Hepatic stellate cell (primary cell): ENCODE measurements at places on chromosomes 2 and 18.

GRCh38 chr2:55062754-55063153 lies 12.5 kb upstream of the RTN4 start:
- DNase-seq, result no peak

DNA sequence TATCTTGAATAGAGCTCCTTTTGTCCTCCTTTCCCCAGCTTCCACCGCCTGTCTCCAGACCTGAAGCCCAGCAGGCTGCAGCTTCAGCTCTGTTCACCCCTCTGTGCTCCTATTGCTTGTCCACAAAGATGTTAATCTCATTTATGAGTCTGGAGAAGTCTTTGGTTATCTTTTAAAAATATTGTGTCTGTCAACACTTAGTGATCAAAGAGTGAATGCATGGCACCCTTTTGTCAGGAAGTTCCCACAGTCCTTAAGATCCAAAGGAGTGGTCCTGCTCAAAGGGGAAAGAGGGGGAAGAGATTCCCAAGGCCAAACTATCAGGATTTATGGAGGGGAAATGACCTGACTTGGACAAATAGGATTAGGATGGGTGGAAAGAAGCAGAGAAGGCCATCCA lies 118.9 kb downstream of the ACAA2 start:
- no peak for DNase-seq

DNA sequence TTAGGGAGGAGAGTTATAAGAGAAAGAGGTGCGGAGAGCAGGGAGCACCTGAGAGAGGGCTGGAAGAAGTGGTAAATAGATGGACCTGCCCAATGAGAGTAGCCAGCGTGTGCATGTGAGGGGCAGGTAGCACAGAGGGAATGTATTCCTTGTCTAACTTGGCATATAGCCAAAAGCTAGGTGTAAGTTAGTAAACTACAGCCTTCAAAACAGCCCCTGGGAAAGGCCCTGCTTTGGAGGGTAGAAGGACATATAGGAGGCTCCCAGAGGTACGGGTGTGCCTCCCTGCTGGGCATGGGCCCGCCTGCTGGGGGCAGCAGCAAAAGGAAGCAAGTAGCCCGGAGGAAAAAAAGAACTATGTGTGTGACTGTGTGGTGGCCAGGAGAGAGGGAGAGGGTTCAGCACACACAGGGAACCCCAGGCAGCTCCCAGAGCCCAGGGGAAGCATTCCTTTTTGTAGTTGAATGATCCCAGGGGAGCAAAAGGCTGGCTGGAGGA lies 48.0 kb downstream of the TCF7L1 start:
- peak; percentile 56 for DNase-seq

DNA sequence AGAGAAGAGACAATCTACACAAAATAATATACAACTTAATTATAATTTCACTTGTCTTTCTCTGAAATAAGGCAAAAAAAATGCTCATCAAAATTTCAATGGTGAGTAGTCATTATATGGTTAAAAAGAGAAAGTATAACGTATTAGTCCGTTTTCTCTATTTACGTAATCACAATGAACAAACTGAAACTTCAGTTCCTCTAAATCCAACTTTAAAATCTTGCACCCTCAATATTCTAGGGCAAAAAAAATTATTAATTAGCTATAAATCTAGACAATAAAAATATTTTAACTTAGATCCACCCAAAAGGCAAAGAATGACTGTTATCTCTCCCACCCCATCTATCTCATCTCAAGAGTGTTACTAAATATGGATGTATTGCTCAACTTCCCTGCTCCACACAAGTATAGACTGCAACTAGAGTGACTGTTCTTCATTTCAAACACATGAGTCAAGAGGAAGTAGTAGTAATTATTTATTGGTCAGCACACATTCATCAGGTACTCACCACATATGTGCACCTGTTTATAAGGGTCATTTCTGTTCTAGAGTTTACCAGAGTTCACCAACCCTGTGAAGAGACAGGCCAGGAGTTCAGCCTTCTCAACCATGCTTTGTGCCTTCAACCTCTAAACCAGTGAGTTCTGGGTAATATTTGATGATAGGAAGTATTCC lies 36.4 kb downstream of the STK39 start:
- DNase-seq, result peak; percentile 65

DNA sequence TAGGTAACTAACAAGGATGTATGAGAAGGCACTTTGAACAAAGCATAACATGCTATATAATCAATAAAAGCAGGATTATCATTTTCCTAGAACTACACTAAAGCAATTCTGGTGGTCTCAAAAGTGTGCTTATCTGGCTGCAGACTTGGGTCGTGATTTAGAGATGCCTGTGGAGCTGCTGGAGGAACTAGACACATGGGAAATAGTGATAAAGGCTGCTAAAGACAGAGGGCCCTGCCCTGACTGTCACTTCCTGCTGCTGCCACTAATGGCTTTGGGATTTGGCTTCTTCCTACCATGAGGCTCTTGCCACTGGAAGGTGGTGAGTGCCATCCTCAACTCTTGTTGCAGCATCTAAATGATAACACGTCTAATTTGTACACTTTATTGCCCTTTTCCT lies 22.5 kb downstream of the TMEM178A start:
- DNase-seq, result no peak

GRCh38 chr18:36468161-36468560 lies 170.6 kb downstream of the FHOD3 start:
- no peak for DNase-seq

GRCh38 chr2:216064014-216064630 lies 17.5 kb downstream of the PECR start:
- DNase-seq, result no peak

DNA sequence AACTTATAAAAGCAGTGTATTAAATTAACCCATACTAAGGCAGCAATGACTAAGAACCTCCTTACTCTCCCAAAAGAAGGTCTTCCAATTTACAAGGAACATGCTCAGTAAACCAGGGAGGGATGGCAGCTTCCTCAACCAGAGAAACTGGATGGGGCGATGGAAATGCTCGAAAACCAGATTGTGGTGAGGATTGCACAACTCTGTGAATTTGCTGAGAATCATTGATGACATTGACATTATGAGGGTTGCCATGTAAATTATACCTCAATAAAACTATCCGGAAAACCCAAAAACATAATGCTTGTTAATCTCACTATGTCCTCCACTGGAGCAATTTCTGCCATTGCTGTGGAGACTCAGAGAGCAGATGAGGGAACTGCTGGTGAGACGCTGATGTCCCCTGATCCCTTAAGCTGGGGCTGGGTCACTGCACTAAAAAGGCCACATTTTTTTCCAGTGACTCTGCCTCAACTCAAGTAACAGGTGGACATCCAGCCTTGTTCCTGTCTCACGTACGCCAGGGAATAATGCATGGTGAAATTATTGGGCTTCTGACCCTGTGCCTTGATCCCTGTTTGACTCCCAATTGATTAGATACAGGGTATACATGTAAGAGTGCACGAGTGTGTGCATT lies 288.3 kb downstream of the CYP26B1 start:
- DNase-seq, result no peak

DNA sequence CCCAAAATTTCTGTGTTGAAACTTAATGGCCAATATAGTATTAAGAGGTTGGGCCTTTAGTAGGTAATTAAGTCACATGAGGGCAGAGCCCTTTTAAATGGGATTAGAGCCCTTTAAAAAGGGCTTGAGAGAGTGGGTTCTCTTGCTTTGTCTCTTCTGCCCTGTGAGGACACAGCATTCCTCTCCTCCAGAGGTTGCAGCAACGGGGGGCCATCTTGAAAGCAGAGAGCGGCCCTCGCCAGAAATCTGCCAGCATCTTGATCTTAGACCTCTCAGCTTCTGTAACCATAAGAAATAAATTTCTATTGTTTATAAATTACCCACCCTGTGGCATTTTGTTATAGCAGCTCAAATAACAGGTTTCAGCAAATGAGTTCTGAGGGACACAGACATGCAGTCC lies 305.0 kb upstream of the LRP1B start:
- no peak for DNase-seq

GRCh38 chr18:56709463-56709862 lies 58.3 kb downstream of the WDR7 start:
- DNase-seq, result peak; percentile 62
